ENCODE measurements at places on chromosomes 1 and 21.

DNA sequence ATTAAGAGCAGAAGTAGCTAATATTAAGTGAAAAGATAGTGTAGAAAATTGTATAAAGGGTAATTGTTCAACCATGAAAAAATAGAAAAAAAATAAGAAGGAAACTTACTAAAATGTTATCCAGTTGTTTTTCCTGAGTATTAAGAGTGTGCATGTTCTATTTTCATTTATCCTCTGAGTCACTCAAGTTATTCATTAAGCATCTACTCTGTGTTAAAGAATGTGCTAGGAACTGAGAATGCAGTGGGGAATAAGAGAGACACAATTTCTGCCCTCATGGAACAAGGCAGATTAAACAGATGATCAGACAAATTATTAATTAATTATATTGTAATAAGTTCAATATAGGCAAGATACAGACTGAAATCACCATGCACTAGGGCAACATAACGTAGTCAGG lies 10.8 kb upstream of the PIGK start:
- DNase-seq: peak; percentile 14

DNA sequence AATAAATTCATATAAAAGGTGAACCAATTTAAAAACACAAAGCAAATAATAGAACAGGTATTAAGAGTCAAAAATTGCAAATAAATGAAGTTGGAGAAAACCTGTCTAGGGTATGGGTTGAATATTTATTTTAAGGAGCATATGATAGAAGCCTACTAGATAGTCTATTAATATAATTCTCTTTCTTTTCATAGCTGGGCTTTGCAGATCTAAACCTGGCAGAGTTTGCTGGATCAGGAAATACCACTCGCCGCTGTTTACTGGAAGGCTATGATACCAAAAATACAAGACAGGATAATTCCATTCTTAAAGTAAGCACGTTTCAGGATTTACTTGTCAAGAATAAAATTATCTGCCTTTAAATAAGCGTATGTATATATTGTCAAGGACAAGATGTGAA lies 48.9 kb downstream of the HENMT1 start:
- DNase-seq: no peak

DNA sequence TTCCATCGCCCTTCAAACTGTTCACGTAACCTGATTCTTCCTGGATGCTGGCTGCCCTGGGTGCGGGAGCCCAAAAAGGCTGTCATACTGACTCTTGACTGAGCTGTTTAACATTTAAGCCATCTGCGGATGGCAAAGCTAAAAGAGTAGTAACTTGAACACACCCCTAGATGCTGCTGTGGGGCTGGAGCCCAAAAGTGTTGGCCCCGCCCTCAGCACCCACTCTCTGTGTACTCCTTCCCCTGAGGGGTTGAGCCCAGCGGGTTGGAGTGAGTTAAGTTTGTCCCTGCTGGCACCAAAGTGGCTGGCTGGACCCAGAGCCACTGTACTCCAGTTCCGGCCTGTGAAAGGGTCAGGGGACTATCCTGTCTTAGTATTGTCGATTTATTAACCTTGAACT lies 640.6 kb downstream of the PTPRU start:
- DNase-seq: no peak

DNA sequence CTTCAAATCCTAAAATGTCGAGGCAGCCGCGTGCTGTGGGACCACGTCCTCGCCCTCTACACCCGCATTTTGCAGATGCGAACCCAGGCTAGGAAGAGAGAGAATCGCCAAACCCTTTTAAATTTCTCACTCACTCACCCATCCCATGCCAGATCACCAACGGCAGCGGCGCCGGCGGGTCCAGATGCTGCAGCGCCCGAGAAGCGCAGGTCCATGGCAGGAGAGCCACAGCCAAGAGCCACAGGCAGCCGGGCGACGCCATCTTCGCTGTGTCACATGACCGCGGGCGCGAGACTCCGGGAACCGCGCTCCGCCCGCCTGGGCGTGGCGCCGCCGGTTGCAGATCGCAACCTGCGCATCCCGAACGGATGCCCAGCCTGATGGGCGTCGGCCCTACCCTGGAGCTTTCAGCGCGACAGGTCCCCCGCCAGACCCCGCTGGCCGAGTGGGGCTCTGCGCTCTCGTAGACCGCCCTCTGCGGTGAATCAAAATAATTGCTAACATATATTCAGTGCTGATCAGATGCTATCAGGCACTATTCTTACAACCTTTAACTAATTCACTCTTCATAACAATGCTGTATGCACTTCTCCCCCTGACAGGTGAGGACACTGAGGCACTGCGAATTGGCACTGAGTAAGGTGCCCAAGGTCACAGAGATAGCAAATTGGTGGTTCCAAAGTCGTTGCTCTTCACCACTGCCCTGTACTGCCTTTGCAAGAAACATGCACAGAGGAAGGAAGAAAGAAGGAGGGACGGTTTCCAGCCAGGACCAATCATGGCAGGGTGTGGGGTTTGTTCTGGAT lies at the start of gene PPT1:
PPT1 (minus strand) TSS at position 276 of the 806 bp plus-strand sequence; CDS start at position 262, 14 bp downstream.
- DNase-seq: peak; percentile 89

DNA sequence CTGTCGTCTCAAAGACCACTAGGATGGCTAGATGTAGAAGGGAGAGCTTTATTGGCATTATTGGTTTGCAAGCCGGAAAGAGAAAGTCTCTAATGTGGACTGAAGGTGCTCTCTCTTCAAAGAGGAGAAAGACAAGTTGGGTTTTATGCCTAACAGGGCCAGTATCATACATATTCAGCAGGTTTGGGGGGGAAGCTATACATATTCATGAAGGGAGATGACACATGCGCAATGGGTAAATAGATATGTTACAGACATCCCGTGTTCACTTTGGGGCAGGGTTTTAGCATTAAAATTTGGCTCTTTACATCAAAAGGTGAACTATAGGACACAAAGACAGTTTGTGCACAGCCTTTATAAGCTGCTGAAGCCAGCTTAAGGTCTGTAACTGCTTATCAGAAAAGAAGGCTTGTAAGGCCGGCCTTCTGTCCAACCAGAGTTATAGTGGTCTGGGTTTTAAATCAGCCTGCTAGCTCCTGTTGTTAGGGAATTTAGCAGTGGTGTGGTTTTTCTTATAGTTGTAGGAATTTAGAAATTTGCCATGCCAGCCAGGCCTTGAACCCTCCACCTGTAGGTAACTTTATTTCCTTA lies 46.5 kb upstream of the LRRN2 start:
- DNase-seq: no peak

DNA sequence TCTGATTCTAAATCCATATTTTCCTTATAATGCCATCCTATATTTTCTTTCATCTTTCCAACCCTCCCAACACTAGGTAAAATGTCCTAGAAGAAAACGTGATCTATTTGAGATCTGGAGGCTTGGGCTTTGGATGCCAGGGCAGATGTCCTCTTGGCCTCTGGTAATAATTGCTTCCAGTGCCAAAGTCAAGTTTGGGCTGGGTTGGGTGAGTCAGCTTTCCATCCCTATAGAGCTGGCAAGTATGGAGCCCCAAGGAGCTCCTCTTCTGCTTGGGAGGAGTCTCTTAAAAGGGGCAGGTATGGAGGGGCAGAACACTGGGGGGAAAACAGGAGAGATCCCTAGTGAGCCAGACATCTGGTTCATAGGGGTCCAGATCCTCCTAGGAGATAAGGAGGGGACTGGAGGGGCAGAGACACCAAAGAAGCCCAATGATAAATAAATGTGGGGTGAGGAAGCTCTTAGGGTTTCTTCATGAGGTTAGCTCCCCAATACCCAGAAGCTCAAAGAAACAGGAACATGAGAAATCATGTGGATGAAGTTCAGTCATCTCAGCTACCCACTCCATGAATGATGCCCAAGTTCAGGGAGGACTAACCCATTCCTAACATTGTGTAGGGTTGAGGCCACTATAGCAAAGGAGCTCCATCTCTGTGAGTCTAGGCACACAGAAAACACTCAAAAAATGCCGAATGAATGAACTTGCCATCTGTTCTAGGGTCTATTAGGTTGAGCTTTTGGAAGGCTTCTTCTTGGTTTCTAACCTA lies 3.5 kb downstream of the C1orf116 start:
- no peak for DNase-seq

DNA sequence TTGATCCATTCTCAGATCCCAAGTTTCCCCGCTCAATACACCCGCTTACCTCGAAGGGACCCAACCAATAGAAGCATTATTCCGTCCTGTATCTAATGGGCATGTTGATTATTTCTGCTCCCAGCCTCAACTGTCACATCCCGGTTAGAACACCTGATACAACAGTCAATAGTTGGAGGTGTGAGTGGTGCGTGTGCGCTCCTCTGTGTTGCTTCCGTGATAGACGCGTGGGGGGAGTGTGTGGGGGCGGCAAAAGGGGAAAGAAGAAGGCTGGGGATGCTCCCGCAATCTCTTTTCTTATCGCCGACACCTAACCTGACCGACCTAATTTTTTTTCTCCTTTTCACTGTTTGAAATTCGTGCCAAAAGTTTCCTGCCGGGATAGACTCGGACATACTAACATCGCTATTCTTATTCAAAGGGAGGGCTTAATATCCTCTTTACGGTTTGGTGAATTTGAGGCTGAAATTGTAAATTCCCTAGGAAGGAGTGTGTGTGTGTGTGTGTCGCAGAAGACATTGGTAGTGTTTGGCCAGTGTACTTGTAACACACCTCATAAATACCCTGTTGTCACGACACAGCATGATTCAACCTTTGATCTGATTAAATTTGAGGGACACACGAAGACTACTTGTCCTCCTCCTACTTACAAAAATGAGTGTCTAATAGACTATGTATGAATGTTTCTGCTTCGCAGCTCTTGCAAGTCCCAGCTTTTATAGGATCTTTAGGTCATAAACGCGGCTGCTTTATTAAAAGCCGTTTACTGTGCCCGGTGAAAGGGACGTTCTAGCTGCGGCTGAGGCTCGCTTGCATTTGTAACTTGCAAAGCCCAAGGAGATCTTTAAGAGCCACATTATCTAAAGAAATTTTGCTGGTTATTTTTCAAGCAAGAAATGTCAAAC lies 1.5 kb upstream of the PROX1 start:
- DNase-seq: no peak

DNA sequence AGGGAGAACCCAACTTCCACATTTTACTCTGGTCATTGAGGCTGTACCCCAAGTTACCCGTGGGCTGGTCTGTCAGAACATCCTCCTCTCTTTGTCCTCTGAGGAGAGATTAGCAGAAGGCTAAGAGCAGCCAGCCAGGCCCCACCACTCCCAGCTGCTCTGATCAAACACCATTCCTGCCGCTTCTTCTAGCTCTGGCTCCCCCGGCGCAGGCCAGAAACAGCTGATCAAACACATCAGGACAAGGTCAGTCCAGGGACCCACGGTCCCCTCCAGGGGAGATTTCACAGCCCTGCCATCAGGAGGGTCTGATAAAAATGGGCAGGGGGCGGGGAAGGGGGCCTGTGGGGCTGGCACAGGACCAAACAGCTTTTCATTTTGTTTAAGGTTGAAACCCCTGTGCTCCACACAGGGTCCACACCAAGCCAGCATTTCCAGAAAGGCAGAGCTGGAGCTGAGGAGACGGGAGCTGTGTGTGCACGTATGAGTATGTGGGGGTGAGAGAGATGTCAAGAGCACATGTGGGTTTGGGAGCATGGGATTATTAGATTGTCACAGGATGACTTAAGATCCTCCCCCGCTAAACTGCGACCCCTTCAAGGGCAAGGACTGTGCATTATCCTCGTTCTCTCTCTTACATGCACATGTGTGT lies 29.9 kb upstream of the EPHA8 start:
- DNase-seq: no peak

GRCh38 chr1:208962867-208963266 lies 620.6 kb upstream of the CAMK1G start:
- DNase-seq: no peak

DNA sequence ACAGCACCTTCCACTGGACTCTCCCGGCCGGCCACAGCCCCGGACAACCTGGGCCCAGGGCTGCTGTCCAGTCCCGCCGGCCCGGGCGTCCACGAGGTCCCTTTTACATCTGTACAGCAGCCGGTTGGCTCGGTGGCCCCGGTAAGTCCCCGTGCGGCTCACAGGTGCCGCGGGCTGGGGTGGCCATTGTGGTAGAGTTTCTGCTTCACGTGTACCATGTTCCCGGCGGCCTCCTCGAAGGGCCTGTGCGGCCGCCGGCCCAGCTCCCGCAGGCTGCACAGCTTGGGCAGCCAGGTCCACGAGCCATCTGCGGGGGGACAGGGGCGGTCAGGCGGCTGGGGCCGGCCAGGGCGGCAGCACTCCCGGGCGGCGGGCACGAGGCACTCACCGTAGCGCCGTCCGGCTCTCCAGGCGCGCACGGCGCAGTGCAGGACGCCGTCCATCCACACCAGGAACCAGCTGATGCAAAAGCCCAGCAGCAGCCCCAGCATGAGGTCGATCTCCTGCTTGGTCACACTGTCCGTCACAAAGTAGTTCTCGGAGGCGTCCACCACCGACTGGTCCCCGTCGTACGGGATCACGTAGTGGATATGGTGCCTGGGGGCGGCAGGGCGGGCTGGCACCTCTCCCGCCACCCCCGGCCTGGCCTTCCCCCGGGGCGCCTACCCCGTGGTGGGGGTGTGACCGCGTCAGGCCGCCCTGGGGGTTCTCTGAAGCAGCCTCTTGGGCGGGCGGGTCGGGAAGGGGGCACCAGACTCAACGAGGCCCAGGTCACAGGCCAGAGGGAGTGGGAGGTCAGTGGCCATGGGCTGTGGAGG lies 5.0 kb downstream of the TMEM240 start:
- no peak for DNase-seq

DNA sequence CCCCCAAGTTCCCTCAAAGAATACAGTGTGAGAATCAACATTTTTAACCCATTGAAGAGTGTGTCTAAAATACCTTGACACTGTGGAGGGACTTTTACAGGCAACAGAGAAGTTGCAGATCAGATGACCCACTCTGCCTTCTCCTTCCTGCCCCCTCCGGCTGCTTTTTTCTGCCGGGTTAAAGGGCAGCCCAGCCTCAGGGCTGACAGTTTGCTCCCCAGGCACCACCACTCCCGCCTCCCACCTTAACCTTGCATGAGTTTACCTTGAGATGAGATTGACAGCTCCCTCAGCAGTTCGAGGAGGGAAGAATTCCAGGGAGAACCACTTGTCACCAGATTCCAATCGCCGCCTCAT lies 3.2 kb downstream of the MTHFR start:
- peak; percentile 60 for DNase-seq

GRCh38 chr1:107936498-107937481 lies 28.2 kb downstream of the VAV3 start:
- peak; percentile 95 for DNase-seq

GRCh38 chr1:13921190-13921589 lies 221.2 kb downstream of the PRDM2 start:
- no peak for DNase-seq

- no peak for DNase-seq
Measured at GRCh38 chr1:53594391-53595180, 135.4 kb downstream of the DMRTB1 start.

Measured in foreskin fibroblast (primary cell).